Lower leg skin (tissue), 4 donors: ENCODE measurements at places on chromosomes 13 and 19.

GRCh38 chr13:80166352-80166751 is 174.6 kb downstream of the SPRY2 start:
- DNase-seq, result no peak

GRCh38 chr13:107117327-107118012 is 549.5 kb upstream of the ARGLU1 start:
- no peak for DNase-seq

DNA sequence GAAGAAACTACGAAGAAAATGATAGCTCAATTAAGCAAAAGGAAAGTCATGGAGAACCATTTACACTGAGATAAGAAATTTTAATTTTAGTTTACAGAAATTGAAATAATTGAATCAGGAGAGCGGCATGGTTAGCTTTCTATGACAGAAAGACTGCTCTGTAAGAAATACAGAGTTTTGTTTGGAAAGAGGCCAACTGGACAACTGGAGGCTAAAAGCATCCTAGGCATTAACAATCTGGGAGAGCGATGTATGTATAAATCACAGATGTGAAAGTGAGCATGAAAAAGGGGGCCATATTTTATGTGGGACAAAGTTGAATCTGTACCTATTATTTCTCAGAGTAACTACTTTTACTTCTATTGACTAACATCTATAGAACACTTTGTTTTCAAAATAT is 1608.8 kb upstream of the PCDH20 start:
- DNase-seq, result no peak

- no peak for DNase-seq
Observed at GRCh38 chr13:21365574-21365973, 93.5 kb downstream of the ZDHHC20 start.

DNA sequence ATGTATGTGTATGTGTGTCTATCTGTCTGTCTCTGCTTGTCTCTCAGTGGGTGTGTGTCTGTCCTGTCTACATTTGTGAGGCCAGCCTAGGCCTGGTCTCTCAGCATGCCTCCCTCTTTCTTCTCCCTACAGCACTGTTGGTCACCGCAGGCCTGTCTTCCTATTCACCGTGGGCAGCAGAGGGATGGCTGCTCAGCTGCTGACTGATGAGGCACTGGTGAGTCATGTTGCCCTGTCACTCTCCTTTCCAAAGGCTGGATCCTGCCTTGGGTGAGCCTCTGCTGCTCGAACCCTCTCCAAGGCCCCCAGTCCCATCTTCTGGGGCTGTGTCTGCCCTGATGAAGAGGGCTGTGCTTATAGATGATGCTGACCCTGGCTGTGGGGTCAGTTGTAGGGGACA is 6.3 kb downstream of the ZNF71 start:
- no peak for DNase-seq

DNA sequence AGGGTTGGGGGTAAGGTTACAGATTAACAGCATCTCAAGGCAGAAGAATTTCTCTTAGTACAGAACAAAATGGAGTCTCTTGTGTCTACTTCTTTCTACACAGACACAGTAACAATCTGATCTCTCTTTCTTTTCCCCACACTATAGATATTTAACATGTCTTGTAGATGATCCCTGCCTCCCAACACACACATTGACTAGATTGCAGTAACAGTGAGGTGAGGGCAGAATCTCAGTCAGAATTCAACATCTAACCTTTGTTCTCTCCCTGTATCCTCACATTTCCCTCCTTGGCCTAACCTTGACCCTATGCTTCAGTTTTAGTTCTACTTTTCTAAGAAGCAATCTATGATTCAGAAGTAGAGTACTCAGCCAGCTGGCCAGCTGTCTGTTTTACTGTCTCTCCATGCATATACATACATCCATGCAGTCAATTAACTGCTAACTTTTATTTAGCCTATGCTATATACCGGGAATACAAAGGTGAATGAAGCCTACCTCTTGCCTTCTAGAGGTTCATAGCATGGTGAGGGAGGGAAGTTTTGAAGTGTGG is 18.1 kb downstream of the DNAJC15 start:
- DNase-seq, result no peak

DNA sequence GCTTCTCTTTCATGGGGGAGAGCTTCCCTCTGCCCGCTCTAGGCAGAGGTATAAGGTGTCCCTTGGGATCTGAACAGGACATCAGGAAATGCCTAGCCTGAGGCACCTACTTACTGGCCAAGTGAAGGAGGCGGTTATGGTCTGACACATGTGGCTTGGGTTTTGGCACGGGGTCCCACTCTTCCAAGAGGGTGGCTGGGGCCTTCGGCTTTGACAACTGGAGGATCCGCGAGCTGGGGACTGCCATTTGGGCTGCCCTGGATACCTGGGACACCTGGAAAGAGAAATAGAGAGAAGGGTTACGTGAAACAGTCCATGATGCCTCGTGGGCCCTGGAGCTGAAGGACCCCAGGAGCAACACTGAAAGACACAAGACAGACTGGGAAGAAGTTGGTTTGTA is 22.4 kb upstream of the MIER2 start:
- no peak for DNase-seq

DNA sequence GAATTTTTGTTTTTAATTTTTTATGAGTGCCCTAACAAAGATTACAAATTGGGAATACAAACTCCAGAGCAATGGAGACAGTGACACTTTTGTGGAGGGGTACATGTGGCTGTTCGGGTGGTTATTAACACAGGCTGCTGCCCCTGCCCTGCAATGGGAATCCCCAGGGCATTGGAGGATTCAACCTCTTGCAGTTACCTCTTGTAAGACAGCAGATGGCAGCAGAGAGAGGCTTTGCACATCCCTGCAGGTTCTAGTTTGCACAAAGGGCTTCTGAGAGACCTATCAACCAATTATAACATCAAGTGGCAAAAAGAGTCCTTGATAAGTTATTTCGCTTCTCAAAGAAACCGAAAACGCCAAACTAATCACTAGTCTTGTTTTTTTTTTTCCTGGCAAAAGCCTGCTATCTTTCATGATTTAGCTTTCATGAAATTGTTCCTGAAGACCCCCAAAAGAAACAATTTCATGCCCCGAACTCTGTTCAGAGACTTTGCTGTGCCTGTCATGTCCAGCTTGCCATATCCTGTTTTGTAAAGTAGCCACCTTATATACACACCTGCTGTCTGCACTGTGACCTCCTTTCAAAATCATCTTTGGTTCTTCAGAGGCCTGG is 10.4 kb downstream of the GJB2 start:
- DNase-seq, result no peak

DNA sequence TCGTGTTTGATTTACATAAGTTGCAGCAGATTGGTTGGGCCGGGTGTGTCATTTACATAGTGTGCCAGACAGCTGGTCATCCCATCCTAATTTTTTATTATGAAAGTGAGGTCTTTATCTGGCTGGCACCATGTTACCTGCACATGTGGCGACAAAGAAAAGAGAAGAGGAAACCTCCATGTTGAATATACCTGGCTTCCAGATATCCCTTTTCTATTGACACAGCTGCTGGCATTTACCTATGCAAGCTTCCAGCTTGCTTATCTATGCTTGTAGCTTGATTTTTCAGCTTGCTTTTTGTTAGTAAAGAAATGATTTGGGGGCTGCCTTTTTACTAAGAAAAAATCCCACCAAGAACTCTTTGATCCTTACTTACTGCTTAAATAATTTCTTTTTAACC is 681.3 kb upstream of the SLITRK1 start:
- DNase-seq, result no peak

GRCh38 chr19:29016926-29017760 is 195.8 kb downstream of the UQCRFS1 start:
- DNase-seq, result no peak

DNA sequence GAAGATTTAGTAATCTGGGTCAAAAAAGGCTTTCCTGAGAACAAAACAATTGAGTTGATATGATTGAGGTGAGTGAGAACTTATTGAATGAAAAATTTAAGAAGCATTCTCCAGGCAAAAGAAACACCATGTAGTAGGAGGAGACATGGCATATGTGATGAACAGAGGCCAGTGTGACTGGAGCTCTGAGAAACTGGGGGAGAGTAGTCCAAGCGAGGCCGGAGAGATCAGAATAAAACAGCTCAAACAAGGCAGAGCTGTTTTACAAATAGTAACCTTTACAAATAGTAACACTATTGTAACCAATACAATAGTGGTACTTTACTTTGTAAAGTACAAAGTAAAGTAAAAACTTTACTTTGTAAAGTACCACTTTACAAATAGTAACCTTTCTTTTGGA is 1159.1 kb downstream of the PCDH9 start:
- DNase-seq, result no peak

DNA sequence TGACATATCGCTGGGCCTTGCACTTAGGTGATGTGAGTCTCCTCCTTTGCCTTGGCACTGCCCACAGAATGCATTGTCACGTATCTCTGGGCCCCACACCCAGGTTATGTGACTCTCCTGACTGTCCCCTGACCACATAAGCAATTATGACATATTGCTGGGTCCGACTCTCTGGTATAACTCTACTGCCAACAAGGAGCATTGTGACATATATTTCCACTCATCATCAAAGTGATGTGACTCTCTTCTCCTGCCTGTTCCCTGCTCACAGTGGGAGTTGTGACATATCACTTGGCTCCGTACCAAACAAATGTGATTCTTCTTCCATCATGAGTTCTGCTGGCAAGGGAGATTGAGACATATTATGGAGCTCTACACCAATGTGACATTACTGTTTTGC is 15.4 kb upstream of the ZNF681 start:
- DNase-seq, result no peak

DNA sequence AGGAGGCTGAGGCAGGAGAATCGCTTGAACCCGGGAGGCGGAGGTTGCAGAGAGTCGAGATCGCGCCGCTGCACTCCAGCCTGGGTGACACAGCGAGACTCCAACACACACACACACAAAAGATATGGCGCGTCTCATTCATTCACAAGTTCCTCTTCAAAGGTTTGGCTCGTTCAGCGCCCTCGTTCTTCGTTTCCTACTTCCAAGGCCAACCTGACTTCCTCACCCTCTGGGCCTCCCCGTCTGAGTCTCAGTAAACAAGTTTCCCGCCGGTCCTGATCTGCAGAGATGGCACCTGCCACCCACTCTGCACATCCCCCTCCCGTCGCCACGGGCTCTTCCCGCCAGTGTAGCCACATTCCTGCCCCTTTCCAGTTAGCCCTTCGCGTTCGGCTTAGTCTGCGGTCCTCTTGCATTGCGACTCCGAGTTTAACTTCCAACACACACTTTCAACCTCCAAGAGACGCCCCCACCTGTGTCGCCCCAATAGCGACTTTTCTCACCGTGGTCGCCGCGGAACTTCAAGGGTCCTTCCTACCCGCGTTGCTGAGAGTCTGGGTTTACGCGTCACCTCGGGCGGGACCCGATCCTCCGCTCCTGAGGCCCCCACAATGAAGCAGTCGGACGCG is 1.3 kb upstream of the BSG start:
- DNase-seq, result no peak

DNA sequence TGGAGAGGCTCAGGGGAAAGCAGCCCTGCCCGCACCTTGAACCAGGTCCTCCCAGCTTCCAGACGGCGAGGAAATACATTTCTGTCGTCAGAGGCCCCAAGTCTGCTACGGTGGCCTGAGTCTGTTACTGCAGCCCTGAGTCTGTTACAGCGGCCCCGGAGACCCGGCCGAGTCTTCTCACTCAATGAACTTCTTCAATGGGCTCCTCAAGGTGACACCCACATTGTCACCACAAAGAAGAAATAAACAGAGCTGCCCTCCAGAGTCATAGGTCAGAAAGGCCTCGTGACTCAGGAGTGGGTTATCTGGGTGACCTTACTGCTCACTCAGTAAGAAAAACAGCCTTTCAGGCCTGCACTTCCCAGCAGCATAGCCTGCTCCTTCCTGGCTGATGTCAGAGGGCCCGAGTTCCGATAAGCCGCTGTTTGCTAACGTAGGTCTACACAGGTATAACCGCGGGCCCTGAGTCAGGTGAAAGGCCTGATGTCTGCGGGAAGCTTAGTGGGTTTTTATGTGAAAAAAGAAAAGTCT is 66.9 kb upstream of the TM9SF2 start:
- no peak for DNase-seq

DNA sequence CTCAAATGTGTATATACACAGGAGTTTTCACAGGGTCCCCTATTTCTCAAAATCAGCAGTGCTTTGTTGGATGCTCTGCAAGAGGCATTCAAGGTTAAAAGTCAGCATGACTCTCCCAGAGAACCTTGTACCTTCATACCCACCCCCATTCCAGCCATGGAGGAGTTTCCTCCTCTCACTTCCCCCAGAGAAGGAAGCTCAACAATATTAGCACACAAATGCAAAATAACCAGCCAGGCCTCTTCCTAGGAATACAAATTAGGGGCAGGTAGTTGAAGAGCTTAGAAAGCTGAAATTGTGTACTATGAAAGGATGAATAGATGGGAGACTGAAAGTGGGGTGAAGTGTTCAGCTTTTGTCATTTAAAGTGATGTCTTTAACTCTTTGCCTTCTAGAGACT is 43.8 kb downstream of the SPRY2 start:
- no peak for DNase-seq

DNA sequence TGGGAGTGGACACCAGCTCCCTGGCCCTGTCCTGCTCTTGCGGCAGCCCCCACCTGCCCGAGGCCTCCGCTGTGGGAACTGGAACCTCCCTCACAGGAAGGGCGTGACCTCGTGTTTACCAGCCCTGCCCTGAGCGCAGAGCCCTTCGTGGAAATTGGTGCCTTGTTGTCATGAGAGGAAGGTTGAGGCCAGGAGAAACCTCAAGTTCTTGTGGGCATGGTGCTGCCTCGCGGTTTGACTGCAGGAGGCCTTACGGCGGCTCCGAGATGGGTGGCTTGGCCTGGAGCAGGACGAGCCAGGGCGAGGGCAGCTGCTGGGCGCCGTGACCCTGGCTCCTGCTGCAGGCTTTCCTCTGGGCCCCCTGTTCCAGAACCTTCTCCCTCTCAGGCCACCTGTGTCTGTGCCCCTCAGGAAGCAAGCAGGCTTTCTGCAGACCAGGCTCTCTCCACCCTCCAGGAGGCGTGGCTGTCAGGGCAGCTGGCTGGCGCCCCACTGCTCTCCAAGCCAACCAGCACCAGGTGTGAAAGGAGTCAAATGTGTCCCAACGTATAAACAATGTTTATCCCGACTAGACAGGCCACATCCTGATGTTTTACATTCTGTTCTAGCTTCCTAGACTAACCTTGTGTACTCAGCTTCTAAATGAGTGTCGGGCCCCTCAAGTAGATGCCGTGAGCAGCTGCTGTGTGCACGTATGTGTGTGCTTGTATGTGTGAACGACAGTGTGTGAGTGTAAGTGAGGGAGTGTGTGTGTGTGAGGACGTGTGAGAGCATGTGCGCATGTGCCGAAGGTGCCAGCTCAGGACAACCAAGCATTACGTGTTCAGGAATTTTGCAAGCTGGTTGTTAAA is 10.4 kb upstream of the RASA3 start:
- no peak for DNase-seq

- no peak for DNase-seq
Observed at GRCh38 chr19:50694815-50695145, 24.8 kb downstream of the SHANK1 start.

DNA sequence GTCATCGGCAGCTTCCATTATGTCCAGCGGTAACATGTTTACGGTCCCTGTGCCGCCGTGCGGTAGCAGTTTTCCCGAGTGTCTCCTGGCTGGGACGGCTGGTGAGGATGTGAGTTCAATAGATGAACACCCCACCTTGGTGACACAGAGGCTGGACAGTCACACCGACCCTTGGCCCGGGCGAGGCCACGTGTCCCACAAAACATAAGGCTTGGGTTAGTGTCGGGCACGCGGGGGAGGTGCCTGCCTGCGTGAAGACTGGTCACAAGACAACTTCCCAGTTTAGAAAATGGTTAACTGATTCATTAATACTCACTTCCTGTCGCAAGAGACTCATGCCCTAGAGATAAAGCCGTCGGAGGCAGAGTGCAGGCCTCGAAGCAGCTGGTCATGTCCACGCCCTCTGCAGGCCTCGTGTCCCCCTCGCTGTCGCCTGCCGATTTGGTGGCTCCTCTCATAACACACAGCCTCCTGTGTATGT is 17.2 kb downstream of the RASA3 start:
- peak; percentile 87 for DNase-seq
